ENCODE measurements at places on chromosomes 2 and 18. TPM values are rescaled to one million over a fixed set of nuclear protein-coding genes. Genes with fewer than 3 reads are reported as not detected.
A peak's percentile ranks its signal among the peaks of the same experiment; 100 is the strongest.

DNA sequence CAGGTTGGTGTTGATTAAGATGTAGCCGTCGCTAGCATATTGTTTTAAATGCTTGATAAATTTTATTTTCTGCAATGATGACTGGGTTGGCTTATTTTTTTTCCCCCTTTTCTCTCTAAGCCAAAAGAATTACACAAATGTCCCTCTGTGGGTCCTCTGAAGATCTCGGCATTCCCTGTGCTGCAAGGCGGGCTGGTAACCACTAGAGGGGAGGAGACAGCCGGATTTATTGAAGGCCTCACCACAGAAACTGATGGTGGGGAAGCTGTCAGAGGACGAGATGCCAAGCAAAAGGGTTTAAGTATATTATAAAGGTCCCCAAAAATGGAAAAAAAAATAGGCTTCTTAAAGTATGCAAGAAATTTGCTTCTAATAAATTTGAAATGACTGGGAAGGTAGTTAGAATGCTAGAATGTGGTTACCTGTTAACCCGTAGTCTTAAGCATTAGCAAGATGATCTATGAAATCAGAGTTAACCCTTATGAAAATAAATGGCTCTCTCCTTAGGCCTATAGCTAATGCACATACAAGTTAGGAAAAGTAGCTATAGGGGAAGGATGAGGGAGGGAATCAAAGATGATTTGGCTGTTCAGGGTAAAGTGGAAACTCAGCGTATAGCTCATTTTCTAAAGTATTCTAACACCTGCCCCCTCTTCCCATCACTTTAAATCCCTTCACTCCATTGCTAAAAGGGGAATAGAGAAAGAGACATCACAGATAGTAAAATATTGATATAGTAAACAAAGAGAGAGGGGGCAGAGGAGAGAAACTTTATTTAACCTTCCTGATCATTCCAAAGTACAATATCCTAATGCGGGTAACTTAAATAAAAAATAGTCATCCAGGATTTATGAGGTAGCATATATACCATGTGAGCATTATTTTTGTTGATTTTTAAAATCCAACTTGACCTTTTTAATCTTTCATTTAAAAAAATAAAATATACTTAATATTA is 894.5 kb upstream of the POU3F3 start:
- DNase-seq = no peak

GRCh38 chr2:160224060-160224459 is 24.0 kb upstream of the ITGB6 start:
- DNase-seq = no peak

DNA sequence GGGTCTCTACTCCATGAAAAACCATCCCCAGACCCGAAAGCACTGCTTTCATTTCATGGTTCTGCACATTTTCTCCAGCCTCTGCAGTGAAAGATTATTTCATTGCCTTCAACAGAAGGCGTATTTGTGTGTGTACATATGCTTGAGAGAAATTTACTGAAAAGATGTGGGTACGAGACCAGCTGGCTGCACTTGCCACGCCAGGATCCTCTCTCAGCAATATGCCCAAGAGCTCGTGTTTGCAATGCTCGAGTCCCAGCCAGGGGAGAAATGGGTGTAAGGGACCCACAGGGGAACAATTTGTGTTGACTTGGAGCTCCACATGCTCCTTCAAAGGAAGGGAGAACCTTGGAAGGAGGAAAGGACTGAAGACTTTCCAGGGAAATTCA is 37.3 kb downstream of the TMEM177 start:
- DNase-seq = peak; percentile 12

- DNase-seq = no peak
Measured at GRCh38 chr2:50863218-50863617, 168.7 kb downstream of the NRXN1 start.

- DNase-seq = no peak
Measured at GRCh38 chr2:4110273-4110672, 406.9 kb downstream of the DCDC2C start.

DNA sequence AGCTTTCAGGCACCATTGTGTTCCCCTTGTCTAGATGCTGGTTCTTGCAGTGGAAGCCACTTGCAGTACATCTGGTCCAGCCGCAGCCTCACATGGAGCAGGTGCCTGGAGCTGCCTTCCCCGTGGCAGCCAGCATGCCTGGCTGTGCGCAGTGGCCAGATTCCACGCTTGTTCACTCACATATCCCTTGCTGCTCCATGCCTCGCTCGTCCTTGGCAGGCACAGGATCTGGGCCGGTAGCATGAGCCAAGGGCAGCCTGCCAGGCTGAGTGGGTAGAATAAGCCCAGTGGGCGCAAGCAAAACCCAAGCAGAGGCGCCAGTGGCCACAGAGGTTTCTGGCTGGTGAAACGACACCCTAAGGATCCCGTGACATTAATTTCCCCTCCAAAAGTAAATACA is 20.6 kb downstream of the TMX3 start:
- DNase-seq = no peak

- no peak for DNase-seq
Measured at GRCh38 chr2:102277202-102277700, 34.1 kb upstream of the IL1RL1 start.

DNA sequence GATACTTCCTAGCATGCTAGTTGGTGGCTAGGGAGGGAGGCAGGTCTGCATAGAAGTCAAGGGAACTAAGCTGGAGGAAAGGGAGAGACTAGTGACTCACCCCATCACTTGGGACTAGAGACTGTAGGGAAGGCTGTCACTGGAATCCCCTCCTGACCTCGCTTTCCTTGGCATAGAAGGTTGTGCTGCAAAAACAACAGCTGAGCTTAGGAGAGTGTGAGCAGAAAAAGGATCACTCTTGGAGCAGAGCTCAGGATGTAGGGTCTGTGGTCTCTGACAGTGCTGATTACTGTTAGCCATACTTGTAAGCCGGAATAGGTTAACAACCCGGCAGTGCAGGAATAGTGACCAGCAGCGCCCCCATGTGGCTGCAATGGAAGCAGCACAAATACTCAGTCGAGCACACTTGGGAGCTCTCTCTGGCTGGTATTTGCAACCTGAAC is 66.9 kb upstream of the SMAD2 start:
- DNase-seq = no peak

DNA sequence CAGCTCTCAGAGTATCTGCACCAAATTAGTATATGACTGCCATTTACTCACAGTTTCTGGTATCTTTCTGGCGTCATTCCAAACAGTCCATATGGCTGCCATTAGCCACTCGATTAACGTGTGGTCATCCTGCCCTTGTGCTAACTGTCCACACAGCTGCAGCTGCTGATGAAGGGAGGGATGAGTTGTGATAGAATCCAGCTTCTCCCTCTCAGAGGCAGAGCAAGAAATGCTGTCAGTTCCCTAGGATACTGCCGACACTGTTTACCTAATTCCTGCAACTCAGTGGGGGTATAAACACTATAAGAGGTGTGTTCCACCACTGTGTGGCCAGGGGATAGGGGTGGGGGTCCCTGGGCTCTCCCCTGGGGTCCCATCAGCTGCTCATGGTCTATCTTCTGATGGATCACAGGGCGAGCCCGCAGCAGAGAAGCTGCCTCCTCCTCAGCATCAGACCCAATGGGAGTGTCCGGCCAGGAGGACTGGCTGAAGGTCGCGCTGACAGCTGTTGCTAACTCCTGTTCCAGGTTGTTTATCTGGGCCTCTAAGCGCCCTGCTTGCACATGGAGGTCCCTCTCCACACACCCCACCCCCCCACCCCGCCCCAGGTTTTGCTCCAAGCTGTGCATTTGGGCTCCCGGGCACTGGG is 17.3 kb upstream of the KLHL23 start:
- DNase-seq = no peak

DNA sequence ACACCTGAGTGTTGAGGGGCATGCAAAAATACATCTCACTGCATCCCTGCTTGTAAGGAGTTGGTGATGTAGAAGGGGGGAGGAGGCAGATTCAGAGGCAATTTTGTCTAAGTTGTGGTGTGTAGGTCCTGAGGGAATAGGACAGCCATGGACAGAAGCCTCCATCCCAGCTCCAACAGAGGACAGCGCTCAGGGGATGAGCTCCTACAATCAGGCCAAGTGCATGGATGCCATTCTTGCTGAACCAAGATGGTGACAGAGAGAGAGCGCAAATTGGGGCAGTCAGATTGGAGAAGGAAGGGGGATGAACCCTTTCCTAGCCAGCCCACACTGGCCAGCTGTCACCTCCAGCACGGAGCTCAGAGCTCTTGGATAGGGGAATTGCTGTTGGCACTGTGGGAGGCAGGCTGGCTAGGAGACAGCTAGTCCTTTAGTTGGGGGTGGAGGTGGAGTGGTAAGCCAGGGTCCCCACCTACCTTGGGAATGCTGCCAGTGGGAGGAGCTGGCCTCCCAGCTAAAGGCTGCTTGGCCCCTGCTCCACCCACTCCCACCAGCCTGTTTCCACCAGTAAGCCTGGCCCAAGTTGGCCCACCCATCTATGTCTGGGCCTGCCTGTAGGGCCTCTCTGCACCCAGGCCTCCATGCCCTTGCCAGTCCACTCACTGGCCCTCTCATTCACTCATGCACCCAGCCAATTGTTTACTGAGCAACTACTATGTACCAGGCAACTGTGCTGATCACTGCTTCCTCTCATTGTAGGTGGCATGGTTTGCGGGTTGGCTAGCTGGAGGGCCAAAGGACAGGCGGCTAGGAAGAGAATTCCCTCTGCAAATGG is 2.5 kb upstream of the PER2 start:
- no peak for DNase-seq

DNA sequence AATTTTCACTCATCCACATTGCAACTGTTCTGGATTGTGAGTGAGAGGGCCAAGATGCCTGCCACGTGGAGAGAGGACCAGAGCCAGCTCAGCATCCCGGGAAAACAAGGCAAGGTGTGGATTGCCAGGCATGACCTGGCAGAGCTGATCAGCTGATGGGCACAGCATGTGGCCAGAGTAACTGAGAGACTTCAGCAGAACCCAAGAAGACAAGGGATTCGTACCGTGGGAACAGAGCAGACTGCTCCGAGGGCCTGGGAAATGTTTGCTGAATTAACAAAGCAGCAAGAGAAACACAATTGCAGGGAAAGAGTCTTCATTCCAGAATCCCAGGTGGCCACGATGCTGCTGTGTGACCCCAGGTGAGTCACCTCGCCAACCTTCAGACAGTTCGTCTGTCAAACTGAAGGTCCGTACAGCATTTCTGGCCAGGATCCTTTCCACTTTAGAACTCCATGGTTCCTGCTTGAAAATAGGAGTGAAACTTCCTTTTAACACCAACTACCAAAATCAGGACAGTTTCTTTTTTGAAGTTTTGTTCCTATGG is 26.3 kb upstream of the POMC start:
- DNase-seq = no peak

GRCh38 chr2:5691985-5692529 is at the start of gene SOX11:
Gene SOX11 (plus strand): TSS chr2:5692384. CDS start chr2:5692722, 338 bp downstream.
- DNase-seq = peak; percentile 76

DNA sequence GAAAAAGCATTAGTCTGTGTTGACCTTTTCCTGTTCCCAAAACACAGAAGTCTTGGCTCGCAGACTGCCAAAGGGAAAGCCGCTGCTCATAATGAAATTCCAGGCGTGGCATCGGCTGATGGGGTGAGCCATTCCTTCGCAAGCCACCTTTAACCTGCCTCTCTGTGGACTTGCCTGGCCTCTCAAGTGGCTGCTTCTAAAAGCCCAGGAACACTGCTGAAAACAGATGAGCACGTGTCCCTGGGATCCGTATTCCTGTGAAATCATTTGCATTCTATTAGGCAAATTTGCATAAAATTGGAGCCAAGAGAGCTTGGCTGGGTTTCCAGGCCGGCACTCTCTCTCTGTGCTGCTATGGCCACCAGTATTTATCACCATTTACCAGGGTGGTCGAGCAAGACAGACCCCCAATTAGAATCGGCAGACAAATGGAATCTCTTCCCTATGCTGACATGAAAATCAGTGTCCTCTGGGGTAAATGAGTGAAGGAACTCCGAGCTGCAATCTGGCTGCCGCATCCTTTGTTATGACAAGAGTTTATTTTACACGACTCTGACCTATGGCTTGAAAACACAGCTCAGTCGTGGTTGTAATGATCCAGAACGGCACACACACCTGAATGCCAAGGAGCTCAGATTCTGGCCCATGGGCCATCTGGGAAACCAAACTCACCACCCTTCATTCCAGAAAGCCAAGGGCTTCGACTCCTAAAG is 21.7 kb downstream of the BCL2 start:
- no peak for DNase-seq

Gene SLC5A7
- total RNA-seq = not detected

Gene NOSTRIN
- total RNA-seq = 8.9 TPM

Gene CD226
- 2.4 TPM for total RNA-seq

Gene TLK1
- total RNA-seq = 31.8 TPM

Gene KCNK3
- 0.70 TPM for total RNA-seq

Gene DPP10
- total RNA-seq = 0.13 TPM

Gene C1QL2
- total RNA-seq = not detected

Gene PRSS56
- not detected for total RNA-seq

Gene IL36B
- not detected for total RNA-seq

Gene ATG16L1
- total RNA-seq = 17.5 TPM

Gene SERPINB12
- not detected for total RNA-seq
